ENCODE measurements at places on chromosomes 5 and 9.

DNA sequence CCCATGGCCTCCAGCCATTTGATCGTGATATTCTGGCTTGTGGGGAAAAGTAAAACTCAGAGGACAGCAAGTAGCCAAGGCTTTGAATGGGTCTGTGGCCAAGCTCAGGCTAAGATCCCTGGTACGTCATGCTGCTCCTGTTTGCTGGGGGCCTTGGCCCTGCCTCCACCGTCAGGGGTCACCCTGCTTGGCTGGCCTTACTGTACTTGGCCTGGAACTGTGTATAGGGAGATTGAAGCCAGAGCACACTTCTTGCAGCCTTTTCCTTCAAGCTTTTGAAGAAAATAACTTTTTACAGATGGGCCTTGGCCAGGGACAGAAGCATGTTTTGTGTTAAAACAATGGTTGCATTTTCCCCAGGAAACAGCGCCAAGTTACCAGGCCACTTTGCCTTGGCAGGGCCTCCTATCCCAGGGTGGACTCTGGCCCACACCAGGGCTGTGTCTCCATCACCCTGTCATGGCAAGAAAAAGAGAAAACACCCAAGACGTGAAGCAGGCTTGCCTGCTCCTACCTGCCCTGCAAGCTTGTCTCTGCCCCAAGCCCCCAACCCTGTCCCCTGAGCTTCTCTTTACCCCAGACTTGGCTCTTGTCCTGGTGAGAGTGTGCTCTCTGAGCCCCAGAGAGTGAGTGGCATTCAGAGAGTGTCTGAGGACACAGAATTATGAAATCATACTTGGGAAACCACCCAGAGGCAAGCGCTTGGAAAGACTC, 286.9 kb downstream of the GADD45G start:
- no peak for DNase-seq

DNA sequence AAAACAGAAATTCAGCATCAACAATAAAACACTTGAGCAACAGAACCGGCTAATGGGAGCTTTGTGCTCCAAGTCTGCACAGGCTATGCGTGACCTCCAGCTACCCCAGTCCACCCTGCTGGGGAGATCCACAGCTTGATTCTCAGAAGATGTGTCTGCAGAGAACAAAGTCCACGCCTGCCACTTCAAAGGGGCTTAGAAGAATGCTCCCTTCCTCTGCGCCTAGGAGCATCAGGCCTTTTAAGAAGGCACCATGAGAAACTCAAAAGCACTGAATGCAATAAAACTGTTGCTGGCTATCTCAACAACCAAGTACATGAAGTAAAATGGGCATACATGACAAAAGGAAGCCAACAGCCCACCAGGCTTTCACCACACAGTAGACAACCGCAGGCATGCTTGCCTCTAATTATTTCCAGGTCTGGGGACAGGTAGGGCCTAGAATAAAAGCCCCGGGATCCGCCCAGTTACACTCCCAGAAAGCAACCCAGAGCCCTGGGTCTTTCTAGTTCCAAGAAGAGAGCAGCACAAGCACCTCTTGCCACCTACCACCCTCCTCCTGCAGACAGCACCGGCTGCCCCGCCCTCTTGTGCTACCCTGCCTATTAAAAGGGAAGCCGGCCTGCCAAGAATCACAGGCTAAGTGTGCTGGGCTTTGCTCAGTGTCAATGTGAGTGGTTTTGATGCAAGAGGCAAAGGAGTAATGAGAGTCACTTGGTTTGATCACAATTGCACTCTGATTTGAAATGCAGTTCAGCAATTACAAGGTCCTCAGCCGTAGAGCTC, 123.2 kb downstream of the SPOCK1 start:
- no peak for DNase-seq

- no peak for DNase-seq
These were observed 9.9 kb downstream of the SRP19 start for GRCh38 chr5:112870966-112871365.

- DNase-seq: no peak
These were observed 176.2 kb downstream of the DENND1A start for GRCh38 chr9:123753669-123754258.

DNA sequence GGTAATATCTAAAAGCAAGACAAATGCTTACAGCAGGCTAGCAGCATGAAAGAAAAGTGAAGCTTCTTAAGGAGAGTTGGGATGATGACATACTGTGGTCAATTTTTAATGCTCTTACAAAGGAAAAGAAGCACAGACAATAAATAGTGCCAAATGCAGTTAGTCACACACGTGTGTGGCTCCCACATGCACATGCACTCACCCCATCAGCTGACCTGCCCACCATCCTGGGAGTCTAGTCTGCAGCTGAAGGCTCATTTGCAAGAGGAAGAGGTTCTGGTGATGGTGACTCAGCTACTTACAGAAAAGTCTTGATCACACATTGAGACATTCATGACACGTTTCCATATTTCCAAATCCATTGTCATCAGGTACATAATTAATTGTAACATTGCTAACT, 129.3 kb downstream of the MRPL36 start:
- no peak for DNase-seq

DNA sequence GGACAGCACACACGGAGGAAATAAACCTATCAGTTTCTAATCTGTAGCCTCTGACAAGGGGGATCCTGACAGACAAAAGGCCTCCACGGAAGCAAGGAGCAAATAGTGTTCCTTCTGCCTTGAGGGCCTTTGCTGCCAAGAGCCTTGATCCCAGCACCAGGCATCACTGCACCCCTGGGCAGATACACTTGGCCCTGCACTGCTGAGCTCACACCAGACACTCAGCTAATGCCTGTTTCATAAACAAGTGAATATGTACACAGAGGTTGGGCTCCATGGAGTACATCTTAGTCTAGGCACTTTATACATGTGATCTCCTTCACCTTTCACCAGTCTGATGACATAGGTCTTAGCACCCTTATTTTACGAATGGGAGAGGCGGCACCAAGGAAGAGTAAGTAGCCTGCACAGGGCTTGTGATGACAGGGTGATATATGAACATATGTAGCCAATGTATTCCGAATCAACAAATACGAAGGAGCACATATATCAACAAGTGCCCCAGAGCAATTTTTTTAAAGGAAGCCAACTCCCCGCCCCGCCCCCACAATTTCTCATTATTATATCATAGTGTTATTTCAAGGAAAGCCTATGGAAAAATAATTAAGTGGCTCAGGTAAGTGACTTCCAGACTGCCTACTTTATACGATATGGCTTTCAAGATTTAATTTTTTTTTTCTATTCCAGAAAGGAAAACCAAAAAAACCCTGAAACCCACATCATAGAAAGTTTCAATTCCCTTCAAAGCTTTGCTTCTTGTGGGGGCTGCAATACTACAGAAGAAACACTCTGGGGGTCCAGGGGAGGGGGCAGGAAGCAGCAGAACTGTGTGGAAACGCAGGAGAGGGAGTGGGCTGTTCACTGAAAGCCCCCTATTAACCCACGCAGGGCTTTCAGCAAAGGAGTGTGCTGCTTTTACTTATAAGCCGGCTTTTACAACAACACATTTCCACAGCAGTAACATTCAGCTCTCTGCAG, 32.0 kb downstream of the CDC14B start:
- DNase-seq: no peak
